ENCODE measurements at places on chromosomes 12 and 14.

DNA sequence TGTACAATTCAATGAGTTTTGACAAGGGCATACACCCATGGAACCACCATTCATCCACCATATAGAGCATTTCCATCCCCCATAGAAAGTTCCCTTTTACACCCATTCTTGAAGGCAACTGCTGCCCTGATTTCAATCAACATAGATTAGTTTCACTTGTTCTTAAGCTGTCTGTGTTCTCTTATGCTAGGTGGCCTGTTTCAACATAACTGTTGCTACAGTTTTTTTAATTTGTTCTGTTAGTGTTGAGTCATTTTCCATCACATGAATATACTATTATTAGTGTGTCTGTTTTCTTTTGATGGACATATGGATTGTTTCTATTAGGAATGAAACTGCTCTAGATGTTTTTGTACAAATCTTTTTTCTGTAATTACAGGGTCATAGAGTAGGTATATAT is 123.4 kb downstream of the PTPRQ start:
- DNase-seq = no peak

DNA sequence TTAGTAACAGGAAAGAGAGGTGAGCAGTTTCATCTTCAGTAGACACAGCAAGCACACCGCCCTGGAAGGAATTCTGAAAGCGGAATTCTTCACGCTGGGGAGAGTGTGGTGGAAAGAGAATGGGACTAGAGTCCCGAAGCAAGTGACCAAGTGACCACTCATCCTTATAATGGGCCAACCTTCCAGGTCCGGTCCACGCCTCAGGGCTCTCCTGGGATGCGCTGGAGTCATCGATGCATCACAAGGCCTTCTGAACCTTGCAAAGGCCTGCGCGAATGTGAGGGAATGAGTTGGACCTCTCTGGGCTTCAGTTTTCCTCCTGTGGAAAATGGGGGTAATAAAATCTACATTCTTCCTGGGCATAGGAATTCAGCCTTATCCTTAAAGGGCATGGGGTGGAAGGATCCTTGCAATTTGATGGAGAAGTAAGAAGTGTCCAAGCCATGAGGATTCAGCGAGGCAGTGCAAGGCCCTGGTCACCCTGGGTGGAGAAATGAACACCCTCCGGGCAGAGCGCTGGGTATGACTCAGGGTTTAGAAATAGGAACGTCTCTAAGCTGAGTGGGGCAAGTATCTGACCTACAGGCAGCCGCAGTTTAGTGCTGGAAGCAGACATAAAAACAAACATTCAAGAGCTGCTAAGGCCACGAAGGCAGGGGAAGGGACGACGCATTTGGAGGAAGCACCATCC is 97.7 kb downstream of the SETD3 start:
- DNase-seq = no peak

DNA sequence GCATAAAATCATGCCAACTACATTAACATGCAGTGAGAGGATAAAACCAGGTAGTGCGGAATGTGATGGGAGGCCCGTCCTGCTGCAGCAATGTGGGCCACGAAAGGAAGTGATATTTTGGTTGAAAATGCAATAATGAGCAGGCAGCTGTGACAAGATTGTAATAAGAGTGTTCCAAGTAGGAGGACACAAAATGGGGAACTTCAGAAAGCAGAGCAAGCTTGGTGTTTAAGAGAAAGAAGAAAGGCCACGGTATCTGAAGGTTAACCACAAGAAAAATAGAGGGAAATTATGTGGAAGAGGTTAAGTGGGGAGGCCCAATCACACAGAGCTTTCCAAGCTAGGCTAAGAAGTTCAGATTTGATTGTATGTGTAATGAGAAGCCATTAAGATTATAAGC is 34.3 kb downstream of the OVCH1 start:
- DNase-seq = no peak

- DNase-seq = no peak
Observed at GRCh38 chr12:49948866-49949845, 1.4 kb upstream of the AQP2 start.

DNA sequence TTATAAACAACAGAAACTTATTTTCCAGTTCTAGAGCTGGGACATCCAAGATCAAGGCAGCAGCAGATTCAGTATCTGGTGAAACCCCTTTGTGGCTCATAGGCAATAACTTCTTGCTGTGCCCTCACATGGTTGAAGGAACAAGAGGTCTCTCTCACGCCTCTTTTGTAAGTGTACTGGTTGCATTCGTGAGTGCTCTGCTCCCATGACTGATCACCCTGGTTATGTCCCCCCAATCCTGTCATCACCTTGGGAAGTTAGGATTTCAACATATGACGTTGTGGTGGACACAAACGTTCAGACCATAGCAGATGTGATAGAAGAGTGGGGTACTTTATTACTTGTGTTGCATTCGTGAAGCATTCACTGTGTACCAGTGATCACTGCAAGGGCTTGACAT is 184.0 kb downstream of the SRGAP1 start:
- DNase-seq = no peak

Data from hematopoietic multipotent progenitor cell treated with erythropoietin and hydrocortisone succinate and interleukin-3 and kit ligand, for 8 days (in vitro differentiated cells).